Activated effector memory CD4-positive, alpha-beta T cell treated with Interleukin-2 at 50 U/mL for 16 hours (primary cell): ENCODE measurements at places on chromosomes 7 and 10.

DNA sequence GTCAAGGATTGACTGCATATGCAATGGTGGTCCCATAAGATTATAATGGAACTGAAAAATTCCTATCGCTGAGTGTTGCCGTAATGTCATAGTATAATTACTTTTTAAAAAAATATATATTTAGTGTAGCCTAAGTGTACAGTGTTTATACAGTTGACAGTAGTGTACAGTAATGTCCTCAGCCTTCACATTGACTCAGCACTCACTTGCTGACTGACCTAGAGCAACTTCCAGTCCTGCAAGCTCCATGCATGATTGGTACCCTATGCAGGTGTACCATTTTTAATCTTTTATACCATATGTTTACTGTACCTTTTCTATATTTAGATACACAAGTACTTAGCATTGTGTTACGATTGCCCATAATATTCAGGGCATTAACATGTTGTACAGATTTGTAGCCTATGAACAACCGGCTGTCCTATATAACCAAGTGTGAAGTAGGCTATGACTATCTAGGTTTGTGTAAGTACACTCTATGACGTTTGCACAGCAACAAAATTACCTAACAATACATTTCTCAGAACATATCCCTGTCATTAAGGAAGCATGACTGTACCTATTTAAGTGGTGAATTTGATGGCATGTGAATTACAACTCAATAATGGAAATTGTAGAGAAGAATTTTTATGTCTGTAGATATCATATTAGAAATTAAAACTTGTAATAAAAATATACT is 40.9 kb downstream of the CCNY start:
- no peak for DNase-seq

- DNase-seq, result no peak
Measured at GRCh38 chr10:93386631-93387369, 95.3 kb downstream of the MYOF start.

DNA sequence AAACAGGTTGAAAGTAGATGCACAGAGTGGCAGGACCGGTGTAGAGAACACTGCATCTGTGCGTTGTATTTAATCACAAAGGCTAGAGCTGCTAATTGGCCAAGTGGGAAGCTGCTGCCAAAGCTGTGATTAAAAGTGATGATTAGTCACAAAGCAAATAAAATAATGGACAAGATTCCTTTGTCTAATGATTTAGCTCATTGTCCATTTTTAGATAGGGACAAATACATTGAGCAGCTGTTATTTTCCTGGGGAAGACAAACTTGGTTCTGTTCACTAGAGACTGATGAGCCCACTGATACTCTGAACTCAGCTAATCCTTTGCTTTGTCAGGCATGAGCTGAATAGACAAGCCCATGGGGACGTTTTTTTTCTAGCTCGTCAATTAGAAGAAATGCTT is 19.7 kb downstream of the UBE3C start:
- no peak for DNase-seq

DNA sequence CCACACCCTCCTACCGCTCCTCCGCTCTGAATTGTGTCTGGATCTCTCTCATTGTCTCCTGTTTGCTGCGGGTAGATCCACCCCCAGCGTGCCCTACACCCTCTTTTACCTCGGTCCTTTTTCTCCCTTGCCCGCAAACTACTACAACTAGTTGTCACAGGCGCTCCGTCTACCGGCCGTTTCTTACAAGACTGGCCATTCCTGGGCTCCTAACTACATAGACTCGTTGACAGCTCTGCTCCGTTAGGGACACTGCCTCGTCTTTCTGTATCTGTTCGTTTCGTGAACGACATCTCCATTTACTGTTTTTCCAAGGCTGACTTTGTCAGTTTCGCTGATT is 786 bp downstream of the TAF3 start:
- peak; percentile 2 for DNase-seq

DNA sequence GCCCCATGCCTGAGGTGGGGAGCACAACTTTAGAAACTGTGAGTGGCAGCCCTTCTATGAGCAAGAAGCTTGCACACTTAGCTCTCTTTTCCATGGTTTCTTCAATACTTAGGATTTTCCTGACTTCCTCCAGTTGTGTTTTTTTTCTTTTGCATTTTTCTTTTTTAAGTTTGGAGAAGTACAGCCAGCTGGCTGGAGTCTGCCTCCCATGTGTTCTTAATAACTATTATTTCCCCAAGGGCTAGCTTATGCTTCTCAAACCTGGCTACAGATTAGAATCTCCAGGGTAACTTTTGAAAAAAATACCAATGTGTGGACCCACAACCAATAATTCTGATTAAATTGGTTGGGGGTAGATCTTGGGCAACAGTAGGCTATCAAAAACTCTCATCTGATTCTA is 37.4 kb upstream of the MEOX2 start:
- no peak for DNase-seq

GRCh38 chr7:87505557-87506245 is 30.2 kb upstream of the ABCB4 start:
- DNase-seq, result no peak

GRCh38 chr7:44293561-44294324 is 31.7 kb downstream of the CAMK2B start:
- DNase-seq, result no peak

DNA sequence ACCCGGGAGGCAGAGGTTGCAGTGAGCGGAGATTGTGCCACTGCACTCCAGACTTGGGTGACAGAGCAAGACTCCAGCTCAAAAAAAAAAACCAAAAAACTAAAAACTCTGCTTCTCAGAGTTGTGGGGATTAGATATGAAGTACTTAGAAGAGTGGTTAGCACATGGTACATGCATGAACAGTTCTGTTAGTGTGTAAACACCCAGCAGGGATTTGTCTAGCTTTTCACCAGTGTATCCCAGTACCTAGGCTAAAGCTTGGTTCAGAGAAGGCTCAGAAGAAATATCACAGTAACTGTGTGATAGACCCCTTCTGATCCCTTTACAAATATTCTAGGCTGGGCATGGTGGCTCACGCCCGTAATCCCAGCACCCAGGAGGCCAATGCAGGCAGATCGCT is 9.5 kb downstream of the PPIA start:
- no peak for DNase-seq

DNA sequence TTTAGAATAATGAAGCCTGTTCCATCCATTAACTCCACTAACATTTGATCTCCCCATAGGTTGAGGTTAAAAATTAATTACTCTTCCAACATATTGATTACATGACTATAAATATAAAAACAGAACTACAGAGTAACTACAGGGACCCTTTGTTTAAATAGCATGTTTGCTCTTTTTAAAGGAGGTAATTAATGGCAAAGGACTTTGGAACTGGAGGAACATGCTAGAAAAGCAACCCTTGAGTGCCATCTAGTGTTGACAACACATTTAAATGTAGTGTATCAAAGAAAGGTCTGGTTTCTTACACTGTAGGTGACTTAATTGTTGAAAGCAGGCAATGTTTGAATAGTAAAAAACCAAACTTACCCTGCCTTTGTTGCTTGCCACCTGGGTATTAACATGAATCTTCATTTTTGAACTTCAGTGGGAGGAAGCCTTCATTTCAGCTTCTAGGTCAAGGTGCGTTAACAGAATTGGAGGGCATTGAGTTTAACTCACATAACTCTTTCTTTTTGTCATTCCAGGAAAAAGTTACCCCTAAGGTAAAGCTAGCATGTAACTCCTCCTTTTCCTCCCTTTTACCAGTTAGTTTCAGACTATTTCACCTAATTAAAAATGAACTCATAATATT is 52.6 kb upstream of the CAPZA2 start:
- DNase-seq, result no peak

GRCh38 chr10:69716711-69717560 is 84.8 kb upstream of the COL13A1 start:
- peak; percentile 22 for DNase-seq

GRCh38 chr7:128041203-128041602 is 10.0 kb upstream of the LRRC4 start:
- no peak for DNase-seq

- DNase-seq, result no peak
Measured at GRCh38 chr7:112596260-112596659, 115.5 kb downstream of the LSMEM1 start.

DNA sequence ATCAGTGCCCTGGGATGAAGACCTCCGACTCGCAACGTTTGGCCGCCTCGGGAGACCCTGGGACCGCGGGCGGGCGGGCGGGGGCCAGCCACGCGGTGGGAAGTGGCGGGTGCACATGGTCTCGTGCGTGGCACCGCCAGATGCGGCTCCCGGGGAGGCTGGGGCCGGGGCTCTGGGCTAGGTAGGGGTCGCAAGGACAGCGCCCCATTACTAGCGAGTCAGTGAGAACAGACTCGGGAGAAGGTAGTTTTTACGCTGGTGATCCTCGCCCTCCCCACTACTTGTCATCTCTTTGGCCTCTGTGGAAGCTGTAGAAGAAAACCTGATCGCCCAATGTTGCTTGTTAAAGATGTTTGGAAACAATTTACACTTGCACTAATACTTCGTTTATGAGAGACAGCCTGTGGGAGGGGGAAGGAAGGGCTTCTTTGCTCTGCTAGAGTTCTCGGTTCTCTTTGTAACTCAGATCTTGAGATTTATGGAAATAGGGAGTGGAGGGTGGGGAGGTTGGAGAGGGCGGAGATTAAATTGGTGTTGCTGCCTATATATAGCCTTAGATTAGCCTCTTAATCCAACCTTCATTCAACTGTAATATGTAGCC is 591 bp downstream of the BZW2 start:
- no peak for DNase-seq

DNA sequence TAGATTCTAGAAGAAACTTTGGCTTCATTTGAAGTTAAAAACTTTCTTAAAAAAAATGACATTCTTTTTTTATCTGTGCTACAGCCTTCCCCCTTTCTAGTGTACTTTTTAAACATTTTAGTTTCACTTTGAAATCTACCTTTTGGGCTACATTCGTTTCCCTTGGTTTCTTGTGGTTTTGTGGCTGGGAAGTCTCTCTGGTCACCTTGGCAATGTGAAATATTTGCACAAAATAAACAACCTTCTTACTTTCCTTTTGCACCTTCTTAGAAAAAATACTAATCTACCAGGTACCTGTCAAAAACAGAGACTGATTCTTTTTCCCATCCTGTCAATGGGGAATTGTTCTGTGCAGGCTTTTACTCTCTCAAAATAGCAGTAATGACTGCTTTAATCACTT is 350.2 kb downstream of the GATA3 start:
- peak; percentile 12 for DNase-seq

DNA sequence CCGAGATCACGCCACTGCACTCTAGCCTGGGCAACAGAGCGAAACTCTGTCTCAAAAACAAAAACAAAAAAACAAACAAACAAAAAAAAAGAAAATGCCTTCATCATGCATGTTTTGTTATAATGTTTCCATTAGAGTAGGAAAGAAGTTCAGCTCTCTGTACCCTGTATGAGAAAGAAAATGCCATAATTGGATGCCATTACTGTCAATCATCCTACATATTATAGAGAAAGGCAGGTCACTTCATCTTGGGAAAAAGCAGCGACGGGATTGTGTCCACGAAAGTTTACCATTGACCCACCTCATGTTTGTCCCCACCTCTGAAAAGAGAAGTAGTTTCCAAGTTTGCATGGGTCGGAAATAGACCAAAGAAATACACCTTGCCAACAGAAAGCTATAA is 33.8 kb downstream of the SEC61G start:
- no peak for DNase-seq

DNA sequence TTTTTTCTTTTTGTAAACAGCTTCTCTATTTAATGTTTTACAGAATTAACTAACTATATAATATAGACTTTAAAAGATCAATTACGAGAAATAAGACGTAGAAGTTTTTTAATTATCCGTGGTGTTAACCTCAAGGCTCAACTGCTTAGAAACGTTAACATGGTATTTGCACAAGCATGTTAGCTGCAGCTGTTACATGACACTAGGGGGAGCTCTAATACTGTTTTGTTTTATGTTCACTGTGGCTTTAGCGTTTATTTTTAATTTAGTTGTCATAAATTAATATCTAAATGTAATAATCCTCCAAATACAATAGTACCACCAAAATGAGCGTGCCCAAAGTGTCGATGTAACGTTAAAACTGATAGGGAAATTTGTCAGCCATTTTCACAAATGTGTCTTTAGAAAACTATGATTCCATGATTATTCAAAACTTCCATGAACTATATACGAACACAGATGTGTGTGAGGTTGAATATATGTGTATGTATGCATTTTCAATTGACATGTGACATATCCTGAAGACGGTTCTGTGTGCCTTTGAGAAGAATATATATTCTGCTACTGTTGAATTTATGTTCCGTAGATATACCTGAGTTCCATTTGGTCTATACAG is 828.8 kb upstream of the MBL2 start:
- DNase-seq, result no peak

- peak; percentile 38 for DNase-seq
Measured at GRCh38 chr7:127253281-127254162, 781 bp upstream of the GRM8 start.

DNA sequence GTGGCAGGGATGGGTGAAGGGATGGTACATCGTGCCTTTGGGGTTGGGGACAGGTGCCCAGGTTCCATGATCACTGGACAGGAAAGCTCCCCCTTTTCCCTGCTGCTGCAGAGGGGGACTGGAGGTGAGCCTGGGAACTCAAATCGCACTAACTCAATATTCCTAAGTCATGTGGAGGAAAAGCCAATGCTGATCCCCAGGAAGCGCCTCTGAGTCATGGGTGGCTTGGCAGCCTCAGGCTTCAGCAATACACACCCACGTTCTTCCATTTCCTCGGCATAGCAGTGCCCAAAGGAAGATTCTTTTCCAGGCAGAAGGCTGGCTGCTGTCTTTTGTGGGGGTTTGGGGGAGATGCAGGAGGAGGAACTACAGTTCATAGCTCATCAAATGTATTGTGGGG is 165.8 kb downstream of the CCDC3 start:
- no peak for DNase-seq

DNA sequence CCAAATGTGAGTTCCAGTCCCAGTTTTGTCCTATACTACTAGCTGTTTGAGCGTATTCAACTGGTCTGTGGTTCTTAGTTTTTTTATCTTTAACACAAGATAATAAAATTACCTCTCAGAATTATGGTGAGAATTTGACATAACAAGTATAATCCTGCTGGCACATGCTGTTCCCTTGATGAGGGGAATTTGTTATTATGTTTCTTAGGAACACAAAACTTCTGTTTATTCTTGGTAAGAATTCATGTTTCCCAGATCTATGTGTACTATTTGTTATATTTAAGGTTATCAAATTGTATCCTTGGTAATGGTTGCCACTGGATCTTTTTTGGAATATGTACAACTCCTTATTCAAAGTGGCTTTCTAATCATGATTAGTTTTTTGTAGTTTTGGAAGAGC is 335.6 kb downstream of the ADK start:
- DNase-seq, result no peak

GRCh38 chr7:52959336-52959735 is 76.1 kb upstream of the POM121L12 start:
- DNase-seq, result no peak

DNA sequence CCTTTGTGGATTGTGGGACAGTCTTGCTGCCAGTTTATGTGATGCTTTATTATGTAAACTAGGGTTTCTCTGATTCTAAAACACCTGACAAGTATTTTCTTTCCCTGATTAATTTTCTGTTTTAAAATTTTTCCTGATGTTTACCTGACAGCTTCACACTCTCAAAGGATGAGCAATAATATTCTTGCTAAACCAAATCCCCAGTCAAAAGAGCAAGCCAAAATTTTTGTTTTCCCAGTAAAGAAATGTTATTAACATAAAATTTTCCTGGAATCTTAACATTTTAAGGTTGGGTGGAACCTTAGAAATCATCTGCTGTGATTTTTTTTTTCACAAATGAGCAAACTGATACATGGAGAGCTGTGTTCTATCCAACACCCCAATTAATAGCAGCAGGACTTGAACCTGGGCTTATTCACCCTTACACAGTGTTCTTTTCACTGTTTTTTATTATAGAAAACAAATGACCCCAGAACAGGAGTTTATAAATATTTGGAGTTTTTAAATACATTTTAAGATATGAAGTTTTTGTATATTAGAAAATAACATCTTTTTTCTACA is 185.2 kb upstream of the VIPR2 start:
- DNase-seq, result no peak

GRCh38 chr7:24406053-24406788 is 122.2 kb downstream of the NPY start:
- no peak for DNase-seq
